SK-N-SH (cell line): ENCODE measurements at places on chromosomes 5 and 9.

GRCh38 chr9:3385871-3386270, 139.9 kb downstream of the RFX3 start:
- no peak for DNase-seq

DNA sequence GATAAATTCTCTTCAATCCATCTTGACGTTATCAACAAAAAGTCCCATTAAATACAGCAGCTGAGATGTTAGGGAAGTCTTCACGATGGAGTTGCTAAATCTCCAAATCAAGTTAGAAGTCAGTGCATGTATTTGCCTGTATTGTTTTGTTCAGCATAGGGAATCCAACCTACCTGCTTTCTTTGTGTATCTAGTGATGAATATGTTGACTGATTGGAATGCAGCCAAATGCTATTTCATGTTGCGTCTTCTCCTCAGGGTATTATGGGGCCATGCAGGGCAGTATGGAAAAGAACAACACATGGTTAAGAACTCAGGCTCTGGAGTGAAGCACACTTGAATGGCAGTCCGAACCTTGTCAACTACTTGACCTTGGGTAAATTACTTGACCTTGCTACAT, 529.5 kb upstream of the ZNF462 start:
- DNase-seq, result no peak

DNA sequence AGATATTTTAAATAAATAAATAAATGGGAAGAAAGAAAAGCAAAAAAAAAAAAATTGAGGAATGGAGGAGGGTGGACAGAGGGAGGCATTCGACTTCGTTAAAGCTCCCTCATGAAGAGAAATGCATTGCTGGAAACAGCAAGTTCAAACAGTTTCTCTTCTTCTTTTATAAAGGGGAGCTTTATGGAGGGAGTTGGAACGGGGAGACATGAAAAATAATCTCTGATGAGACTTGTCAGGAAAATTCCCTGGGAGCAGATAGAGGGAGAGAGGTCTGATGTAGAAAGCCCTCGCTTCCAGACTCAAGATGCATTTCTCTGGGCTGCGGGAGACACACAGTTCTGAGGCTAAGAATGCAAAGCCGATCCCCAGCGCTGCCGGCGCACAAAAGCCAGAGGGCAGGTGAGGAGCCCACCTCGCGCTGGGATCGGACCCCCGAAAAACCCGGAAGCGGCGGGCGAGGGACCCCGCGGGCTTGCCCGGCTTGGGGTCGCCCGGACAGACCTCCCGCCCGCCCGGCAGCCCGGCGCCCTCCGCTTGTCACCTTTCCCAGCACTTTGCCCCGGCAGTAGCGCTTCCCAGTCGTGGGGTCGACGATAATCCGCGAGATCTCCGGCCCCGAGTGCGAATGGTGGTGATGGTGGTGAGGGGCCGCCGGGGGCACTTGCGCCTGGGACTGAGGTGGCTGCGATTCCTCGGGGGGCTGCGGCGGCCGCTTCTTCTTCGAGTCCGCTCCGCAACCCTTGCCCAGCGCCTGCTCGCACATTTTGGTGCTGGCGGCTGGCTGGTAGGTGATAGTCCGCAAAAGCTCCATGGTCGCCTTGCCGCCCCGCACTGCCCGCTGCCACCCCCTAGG, 512 bp downstream of the PLK2 start:
- DNase-seq, result peak; percentile 2

DNA sequence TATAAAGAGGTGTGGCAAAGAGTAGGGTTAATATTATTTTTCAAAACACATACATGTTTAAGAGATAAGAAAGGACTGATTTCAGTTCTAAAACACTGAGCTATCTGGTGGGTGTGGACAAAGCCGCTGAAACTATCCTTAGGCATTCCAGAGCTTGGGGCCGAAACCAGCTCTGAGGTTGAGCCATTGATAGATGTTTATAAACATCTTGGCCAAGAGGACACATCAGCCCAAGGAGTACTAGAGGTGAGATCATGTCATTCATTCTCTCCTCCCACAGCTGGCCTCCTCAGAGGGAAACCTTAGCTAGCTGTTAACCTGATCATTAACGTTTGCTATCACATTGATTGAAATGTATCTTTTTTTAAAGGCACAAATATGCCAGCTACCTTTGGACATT, 89.9 kb downstream of the NLN start:
- no peak for DNase-seq

- no peak for DNase-seq
Observed at GRCh38 chr5:149333711-149334443, 11.4 kb upstream of the GRPEL2 start.

- DNase-seq, result no peak
Observed at GRCh38 chr9:78463750-78464149, 166.8 kb downstream of the PSAT1 start.
